HT-29 (cell line): ENCODE measurements at places on chromosomes 5 and 9. TPM values are rescaled to one million over a fixed set of nuclear protein-coding genes. Genes with fewer than 3 reads are reported as not detected.

Gene RAB24
- total RNA-seq = 33.7 and 33.8 TPM in 2 replicates

Gene GLDC
- not detected in 2 replicates for total RNA-seq

DNA sequence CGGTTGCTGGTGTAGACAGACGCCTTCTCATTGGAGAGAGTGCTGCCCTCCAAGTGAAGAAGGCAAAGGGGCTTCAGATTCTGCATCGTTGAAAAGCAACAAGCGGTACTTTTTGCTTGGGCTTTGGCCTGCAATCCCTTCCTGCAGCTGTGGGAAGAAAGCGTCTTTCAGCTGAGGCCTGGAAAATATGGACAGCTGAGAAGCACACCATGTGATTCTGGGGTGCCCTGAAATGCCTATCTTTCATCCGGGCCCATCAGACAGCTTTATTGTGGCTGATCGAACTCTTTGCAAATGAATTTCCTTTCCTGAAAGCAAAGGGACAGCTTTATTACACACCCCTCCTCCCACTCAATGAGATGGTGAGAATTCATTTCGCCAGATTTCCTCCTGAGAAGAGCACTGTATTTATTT, 74.0 kb downstream of the NSG2 start:
- DNase-seq = no peak

GRCh38 chr5:94024101-94024500, 282.7 kb upstream of the POU5F2 start:
- DNase-seq = no peak

DNA sequence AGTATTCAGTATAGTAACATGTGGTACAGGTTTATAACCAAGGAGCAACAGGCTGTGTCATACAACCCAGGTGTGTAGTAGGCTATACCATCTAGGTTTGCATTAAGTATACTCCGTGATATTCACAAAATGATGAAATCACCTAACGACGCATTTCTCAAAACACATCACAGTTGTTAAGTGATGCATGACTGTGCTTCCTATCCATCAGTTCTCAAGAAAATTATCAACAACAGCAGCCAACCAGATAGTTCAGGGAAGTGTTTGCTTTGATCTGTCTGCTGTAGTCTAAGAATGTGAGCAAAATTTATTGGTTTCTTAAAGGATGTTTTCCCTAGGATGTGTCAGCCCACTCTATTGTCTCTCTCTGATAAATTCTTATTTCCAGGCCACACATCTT, 7.4 kb downstream of the ZBTB26 start:
- DNase-seq = no peak

DNA sequence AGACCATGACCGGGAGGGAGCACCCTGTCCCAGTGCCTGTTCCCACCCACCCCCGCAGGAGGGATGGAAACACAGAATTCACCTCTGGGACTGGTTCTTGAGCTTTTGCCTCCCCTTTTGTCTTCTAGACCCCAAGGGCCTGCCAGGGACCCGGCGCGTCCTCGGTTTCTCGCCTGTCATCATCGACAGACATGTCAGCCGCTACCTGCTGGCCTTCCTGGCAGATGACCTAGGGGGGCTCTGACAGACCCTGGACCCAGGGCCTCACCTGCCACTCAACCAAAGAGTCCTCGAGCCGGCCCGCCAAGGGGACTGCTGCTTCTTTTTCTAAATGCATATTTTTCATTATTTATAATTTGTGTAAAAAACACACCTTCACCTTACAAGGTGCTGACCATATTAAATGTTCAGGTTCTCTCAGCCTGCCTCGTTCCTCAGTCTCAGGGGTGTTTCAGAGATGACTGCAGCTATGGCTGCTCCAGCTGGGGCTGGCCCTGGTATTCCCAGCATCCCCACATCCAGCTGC, 16.9 kb downstream of the CARD19 start:
- no peak for DNase-seq

DNA sequence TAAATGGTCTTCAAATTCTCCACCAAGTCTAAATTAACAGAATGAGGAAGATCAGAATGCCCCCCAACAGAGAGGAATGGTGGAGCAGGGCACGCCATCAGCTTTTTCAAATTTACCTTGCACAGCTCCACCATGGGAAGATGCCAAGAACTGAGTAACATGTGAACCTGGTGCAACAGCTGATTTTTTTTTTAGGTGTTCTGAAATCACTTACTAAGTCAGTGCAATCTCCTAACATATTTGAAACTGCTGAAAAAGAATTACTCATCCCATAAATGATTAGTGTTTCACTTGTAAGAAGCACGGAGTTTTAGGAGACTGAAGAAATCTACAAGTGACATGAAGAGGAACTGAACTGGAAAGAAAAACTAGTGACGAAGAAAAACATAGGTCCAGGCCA, 5.1 kb downstream of the TMEM245 start:
- no peak for DNase-seq

- DNase-seq = no peak
Measured at GRCh38 chr9:131487621-131488031, 15.1 kb upstream of the POMT1 start.

DNA sequence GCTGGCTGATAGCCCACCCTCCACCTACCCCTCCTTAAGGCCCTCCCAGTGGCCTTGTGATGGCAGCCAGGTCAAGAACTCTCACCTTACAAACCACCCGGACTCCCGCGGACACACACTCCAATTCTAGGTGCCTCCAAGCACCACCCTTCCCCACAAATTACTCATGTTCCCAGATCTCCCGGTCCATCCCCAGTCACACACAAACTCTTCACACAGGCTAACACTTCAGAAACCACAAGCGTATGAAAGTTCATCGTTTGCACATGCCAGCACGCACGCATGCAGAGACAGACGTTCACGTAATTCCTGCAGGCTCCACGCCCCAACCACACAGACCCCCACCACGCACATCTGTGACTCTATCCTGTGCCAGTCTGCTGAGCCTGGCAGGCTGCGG, 18.0 kb downstream of the NR5A1 start:
- DNase-seq = no peak
